DMS 273 treated with DMSO at 0.1 percent for 48 hours (cell line): ENCODE measurements at places on chromosomes 2 and 18.

GRCh38 chr2:28904295-28904694 is 9.8 kb downstream of the WDR43 start:
- no peak for DNase-seq

GRCh38 chr18:78781601-78781960 is 198.0 kb upstream of the SALL3 start:
- no peak for DNase-seq

DNA sequence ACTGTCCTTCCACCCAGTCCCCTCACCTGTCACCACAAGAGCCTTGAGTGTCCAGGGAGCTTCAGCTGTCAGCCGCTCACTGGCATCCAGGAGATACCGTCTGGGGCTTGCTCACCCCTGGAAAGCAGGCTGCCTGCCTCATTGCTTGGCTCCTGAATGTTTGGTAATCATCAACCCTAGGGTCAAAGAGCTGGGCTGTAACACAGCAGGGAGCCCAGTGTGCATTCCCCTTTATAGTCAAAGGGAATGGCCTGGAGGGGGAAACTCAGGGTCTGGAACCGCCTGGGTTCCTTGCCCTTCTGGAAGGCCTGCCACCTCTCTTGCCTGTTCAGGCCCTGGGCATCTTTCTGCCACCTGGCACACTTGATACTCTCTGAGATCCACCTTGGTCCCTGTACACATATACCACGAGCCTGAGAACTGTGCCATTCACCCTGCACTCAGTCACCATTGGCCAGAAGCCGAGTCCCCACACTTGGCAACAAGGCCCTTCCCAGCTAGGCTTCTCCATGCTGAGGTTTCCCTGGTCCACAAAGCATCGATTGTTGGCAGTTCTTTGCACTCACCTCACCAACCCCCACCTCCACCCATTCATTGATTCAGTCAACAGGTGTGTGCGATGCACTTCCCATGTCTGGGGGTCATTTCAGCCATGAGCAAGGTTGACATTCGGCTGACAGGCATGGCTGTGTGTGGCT is 35.0 kb downstream of the TPRKB start:
- no peak for DNase-seq

- DNase-seq = no peak
Measured at GRCh38 chr2:9430316-9431293, 7.2 kb downstream of the CPSF3 start.

DNA sequence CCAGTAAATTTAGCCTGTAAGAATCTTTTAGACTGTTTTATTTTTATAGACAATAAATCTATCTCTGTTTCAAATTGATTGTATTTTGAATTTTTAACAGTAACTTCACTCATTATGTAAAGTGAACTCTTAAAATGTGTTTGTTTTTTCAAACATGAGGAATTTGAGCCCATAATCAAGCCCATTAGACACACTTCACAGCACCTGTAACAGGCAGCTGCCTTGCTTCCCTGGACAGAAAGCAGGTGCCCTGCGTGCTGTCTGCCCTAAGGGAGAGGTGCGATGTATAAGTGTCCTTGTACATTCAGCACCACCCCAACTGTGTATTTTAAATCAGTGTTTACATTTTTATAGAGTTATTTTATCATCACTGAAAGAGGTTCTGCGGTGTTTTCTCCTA is 186.5 kb upstream of the TPO start:
- DNase-seq = no peak

DNA sequence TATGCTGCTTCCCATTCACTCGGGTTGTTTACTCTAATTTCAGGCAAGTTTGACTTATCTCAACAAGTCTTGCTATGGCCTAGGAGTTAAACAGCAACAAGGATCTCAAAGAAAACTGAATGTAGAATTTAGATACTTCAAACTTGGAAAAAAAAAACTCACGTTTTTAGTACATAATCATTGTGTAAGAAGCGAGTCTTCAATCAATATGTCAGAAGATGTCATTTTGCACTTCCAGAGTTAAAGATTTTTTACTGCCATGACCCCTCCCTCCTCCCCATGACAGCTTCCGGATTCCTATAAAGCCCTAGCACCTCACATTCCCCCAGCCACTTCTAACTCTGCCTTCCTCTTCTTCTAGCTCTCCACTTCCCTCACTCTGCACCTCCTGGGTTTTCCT is 133.4 kb downstream of the SS18 start:
- no peak for DNase-seq

DNA sequence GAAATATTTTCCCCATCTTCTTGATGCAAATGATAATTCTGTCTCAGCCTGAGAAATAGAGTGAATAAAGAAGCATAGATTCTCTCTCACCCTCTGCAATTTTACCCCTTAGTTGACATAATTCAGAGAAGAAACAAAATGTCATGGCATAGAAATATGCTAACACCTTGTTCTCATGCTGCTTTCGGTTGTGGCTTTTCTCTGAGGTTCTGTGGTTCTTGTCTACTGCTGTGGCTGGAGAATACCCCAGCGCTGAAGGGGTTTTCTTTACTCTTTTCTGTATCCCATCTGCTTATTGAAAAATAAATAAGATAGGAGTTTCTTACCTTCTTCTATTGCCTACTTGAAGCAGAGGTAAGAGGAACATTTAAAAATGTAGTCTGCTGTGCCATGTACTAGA is 15.4 kb upstream of the RAB27B start:
- DNase-seq = no peak

DNA sequence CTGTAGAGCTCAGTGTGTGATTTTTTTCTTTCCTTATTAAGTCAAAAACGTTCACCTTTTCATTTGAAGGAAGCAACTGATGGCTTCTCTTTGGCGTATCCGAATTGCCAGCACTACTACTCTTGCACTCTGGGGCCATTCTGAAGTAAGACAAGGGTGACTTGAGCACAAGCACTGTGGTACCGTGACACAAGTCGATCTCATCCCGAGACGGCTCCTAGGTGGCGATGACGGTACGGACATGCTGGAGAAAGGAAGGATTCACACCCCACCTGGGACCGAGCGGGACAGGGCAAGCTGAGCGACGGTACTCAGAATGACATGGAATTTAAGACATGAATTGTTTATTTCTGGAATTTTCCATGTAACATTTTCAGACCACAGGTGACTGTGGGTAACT is 36.8 kb upstream of the LDLRAD4 start:
- DNase-seq = no peak

DNA sequence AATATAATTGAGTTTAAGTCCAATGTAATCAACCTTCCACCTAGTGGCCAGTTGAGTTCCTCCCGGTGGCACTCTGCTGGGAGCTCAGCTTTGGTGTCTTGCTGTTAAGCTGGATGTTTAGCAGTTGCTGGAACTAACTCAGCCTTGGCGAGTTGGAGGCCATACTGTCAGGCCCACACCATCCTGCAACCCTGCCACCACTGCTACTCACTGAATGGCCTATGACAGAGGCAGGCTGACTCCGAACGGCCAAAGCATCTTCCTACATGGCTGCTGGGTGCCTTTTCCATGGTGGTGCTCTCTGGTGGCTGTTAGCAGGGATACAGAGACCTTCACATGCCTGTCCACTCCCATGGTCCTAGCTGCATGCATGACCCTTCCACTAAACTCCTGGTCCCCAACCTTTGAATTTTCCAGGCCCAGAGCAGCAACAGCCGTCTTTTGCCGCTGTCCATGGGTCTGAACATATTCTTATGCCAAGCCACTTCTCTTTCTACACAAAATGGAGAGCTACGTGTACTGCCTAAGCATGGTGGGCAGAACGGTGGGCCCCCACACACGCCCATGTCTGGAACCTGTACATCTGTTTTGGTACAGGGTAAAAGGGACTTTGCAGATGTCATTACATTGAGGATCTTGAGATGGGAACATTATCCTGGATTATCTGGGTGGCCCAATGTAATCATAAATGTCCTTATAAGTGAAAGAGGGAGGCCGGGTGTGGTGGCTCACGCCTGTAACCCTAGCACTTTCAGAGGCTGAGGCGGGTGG is 15.0 kb upstream of the TRAF3IP1 start:
- DNase-seq = no peak

DNA sequence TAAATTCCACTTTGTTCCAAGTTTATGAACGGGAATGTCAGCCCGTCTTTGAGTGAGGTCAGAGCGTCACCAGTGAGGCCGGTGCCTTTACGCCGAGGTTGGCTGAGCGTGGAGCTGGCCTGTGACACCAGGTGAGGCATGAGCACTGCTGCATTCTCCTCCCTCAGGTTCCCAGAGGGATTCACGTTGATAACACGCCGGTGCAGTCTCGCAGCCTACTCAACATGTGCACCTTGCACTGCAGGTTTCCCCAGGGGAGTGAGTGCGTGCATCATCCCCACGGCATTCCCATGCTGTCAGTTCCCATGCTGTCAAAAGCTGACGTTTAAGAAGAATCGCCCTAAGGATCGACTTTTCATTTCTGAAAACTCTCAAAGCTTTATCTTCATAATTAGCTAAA is 213.3 kb downstream of the LDLRAD4 start:
- no peak for DNase-seq

DNA sequence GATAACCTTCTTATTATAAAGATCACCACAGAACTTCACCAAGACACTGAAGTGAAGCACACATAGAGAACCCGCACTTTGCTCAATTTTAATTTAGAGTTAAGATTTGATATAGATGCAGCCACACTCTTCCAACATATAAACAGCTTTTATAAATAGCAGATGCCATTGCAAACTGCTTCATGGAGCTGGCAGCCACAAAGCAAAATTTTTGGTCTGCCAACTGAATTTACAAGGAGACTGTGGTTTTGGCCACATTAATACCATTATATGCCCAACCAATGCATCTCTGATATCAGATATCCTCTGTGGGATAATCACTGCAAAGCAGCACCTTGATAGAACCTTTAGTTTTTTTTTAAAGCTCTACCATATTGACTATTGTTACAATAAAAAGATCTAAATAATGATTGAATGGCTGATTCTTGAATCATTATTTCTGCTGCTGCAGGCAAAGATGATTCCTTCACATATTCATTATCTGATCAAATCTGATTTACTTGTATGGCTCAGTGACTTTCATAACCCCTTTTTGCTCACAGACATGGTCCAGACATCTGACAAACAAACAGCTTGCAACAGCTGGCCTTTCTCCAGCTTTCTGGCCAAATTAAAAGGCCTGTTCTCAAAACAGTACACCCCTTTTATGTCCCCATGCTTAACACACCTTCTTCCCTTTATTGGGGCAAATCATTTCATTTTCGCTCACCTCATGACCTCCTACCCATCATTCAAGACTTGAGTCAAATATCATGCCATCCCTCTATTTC is 88.4 kb downstream of the METTL4 start:
- peak; percentile 36 for DNase-seq

DNA sequence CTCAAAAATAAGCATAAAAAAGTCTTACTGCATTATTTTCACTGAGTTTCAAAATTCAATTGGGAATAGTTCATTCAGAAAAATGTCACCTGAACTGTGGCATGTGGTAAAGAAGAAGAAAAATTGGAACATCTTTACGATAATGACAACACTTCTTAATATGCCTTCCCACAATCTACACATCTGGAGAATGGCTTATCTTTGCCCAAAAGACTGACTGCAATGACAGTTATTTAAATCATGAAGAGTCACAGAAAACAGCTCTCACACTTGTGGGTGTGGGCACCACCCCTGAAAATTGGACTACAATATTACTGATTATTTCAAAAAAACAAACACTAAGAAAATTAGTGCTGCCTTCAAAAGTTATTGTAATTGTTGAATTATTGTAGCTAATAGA is 152.3 kb downstream of the USP34 start:
- no peak for DNase-seq

DNA sequence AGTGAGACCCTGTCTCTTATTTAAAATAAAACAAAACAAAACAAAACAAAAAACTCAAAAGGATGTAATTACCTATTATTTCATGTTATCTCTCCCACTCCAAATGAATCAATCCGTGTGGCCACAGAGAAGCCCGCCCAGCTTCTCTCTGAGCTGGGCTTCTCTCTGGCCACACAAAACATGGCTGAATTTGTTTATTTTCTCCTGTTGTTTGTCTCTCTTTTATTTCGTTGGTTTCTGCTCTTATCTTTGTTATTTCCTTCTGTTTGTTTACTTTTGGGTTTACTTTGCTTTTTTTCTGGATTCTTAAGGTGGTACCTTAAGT is 1.5 kb upstream of the TRABD2A start:
- DNase-seq = no peak

- no peak for DNase-seq
Measured at GRCh38 chr2:99470957-99471356, 18.9 kb downstream of the REV1 start.

- DNase-seq = peak; percentile 13
Measured at GRCh38 chr2:174546519-174547506, 50.8 kb downstream of the WIPF1 start.

GRCh38 chr2:27792759-27793158 is 21.2 kb downstream of the MRPL33 start:
- DNase-seq = no peak

DNA sequence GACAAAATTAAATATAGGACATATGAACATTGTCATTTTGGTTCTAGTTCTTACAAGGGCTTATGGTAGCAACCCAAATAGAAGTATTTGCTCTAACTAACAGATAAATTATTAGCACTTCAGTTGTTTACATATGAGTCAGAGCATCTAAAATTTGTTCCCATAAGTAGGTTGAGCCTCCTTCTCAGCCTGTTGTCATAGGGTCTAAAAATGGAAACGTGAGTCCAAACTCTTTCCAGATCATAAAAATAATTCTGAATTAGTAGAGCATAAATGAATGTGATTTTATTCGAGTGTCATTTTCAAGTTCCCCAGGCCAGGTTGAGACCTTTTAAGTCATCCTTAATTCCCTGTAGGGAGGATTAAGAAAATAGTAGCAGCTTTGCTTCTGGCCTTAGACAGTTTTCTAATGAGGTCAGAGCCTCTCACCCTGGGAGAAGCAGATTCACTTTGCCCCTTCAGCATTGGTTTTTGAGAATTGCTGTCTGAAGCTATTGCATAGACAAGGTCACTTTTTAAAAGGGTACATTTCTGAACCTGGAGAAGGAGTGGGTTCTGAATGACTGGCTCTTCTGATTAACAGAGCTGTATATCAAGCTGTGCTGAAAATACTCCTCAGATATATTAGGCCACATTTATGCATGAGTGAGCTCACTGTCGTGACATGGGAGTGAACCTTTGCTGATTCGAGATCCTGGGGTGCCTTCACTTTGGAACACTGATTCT is 164.3 kb downstream of the NEDD4L start:
- no peak for DNase-seq

- no peak for DNase-seq
Measured at GRCh38 chr2:10042301-10043161, 819 bp upstream of the KLF11 start.

DNA sequence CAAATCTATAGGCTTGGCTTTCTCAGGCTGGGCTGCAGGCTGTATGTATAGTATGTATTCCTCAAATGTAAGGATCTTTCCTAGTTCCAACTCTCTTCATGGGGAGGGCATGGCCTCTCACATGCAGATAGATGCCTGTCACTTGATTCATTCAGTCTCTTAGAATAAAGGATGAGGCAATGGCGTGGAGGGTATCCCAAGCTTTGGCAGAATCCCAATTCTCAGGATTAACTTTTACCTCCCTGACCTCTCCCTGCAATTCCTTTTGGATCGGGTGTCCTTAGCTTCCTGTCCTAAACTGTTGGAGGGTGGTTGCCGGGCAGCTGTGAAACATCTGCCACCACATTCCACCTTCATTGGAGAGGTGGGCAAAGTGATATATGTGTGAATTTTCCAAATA is 80.3 kb downstream of the INSIG2 start:
- no peak for DNase-seq

GRCh38 chr2:207075456-207075855 is 90.3 kb downstream of the KLF7 start:
- DNase-seq = no peak
